ENCODE measurements at places on chromosomes 6 and 20.

DNA sequence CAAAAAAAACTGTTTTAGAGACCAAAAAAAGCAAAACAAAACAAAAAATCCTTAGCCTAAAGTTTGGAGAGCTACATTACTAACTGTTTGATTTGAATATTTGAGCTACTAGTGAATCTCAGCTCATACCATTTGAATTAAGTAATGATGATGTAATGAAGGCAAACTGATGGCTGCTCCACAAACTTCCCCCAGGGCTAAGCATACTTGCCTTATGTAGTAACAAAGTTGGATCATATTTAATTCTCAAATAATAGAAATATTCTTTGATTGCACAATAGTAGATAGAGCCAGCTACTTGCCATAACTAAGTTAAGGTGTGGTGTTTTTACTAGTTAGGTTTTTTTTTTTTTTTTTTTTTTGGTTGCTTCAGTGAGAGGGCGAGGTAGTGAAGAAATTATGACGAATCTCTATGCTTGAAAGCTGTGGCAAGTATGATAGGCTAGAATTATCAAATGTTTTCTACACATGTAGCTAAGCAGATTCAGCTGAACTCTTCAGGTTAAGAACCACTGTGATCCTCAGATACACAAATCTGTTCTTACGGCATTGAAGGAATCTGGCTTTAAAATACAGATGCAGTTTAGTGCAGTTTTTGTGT lies 2.9 kb downstream of the RAB32 start:
- H3K27me3 ChIP-seq: no peaks in the 10 kb centered on the region
- no peak for DNase-seq
- H3K4me1 ChIP-seq: peaks cover 18% of the 10 kb centered on the region
- H3K4me3 ChIP-seq: peak overlapping the region; percentile 0
- H3K36me3 ChIP-seq: peaks cover 36% of the 10 kb centered on the region

DNA sequence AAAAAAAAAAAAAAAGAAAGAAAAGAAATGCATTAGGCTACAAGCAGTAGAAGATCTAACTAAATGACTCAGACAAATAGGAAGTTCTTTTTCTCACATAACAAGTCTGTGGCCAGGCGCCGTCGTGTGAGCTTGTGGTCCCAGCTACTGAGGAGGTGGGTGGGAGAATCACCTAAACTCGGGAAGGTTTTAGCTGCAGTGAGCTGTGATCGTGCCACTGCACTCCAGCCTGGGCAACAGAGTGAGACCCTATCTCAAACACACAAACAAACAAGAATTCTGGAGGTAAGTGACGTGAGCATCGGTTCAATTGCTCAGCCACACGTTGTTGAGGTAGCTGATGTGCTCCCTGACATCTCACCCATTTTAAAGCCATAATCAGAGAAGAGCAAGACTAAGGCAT lies 37.9 kb upstream of the SLC23A2 start:
- H3K36me3 ChIP-seq: no peaks in the 10 kb centered on the region
- no peak overlapping the region for H3K4me3 ChIP-seq
- no peak for DNase-seq
- no peaks in the 10 kb centered on the region for H3K27me3 ChIP-seq

DNA sequence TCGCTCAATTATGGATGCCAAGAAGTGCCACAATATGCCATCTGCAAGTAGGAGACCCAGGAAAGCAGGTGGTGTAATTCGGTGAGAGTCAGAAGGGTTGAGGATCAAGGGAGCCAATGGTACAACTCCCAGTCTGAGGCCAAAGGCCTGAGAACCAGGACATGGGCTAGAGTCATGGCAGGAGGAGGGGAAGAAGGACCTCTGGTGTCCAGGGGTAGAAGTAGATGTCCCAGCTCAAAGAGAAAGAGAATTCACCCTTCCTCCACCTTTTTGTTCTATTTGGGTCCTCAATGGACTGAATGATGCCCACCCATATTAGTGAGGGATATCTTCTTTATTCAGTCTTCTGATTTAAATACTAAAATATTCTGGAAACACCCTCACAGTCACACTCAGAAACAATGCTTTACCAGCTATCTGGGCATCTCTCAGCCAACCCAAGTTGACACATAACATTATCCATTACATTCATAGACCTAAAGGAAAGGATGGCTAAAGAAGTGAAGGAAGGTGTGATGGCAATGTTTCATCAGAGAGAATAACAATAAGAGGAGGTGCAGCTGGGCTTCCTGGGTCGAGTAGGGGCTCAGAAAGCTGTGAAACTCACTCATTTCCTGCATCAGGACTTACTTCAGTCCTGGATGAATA lies 21.2 kb upstream of the HLA-DQA1 start:
- H3K27ac ChIP-seq: no peak overlapping the region
- no peaks in the 10 kb centered on the region for H3K27me3 ChIP-seq
- no peak for DNase-seq
- H3K4me3 ChIP-seq: no peak overlapping the region

- peaks cover 39% of the 10 kb centered on the region for H3K4me1 ChIP-seq
- no peak overlapping the region for H3K4me3 ChIP-seq
- no peak for DNase-seq
- H3K27me3 ChIP-seq: peaks cover 5% of the 10 kb centered on the region
- no peaks in the 10 kb centered on the region for H3K36me3 ChIP-seq
- H3K27ac ChIP-seq: no peak overlapping the region
Observed at GRCh38 chr20:62771396-62772102, 24.7 kb upstream of the MRGBP start.

DNA sequence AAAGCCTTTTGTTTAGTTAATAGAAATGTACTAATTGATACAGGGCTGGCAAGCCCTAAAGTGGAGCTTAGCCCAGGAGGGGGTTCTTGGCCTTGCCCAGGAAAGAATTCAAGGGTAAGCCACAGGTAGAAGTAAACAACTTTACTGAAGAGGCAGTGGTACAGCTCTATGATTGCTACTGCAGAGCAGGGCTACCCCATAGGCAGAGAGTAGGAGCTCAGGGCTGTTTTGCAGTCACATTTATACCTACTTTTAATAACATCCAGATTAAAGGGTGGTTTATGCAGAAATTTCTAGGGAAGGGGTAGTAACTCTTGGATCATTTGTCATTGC lies 680.4 kb upstream of the GJE1 start:
- H3K4me3 ChIP-seq: no peak overlapping the region
- no peak for DNase-seq
- H3K36me3 ChIP-seq: no peaks in the 10 kb centered on the region
- no peaks in the 10 kb centered on the region for H3K27me3 ChIP-seq
- peaks cover 21% of the 10 kb centered on the region for H3K4me1 ChIP-seq
- H3K27ac ChIP-seq: peak overlapping the region; percentile 98

GRCh38 chr20:63165356-63166192 lies 50.4 kb downstream of the YTHDF1 start:
- no peak overlapping the region for H3K27ac ChIP-seq
- H3K27me3 ChIP-seq: peaks cover 49% of the 10 kb centered on the region
- H3K36me3 ChIP-seq: no peaks in the 10 kb centered on the region
- peak; percentile 82 for DNase-seq
- H3K4me3 ChIP-seq: no peak overlapping the region

- no peak overlapping the region for H3K4me3 ChIP-seq
- peaks cover 3% of the 10 kb centered on the region for H3K4me1 ChIP-seq
- no peak overlapping the region for H3K27ac ChIP-seq
Observed at GRCh38 chr20:51014797-51015722, 7.8 kb downstream of the KCNG1 start.

DNA sequence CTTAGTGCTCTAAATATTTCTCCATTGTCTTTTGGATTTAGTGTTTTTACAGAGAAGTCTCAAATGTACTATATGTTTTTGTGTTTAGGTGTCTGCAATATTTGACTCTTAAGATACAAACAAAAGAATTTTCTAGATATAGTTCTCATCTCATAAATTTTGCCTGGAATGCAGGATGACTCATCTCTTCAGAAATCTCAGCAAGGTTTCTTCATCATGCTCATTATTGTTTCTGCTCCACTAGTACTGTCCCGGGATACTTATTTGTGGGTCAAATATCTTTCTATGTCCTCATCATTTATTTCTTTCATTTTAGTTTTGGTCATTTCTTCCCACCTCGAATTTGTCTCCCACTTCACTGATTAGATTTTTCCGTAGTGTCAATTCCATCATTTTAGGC lies 9.5 kb downstream of the AHI1 start:
- H3K27me3 ChIP-seq: no peaks in the 10 kb centered on the region
- DNase-seq: no peak
- peak overlapping the region; percentile 25 for H3K27ac ChIP-seq
- peaks cover 3% of the 10 kb centered on the region for H3K4me1 ChIP-seq
- H3K36me3 ChIP-seq: peaks cover 52% of the 10 kb centered on the region

DNA sequence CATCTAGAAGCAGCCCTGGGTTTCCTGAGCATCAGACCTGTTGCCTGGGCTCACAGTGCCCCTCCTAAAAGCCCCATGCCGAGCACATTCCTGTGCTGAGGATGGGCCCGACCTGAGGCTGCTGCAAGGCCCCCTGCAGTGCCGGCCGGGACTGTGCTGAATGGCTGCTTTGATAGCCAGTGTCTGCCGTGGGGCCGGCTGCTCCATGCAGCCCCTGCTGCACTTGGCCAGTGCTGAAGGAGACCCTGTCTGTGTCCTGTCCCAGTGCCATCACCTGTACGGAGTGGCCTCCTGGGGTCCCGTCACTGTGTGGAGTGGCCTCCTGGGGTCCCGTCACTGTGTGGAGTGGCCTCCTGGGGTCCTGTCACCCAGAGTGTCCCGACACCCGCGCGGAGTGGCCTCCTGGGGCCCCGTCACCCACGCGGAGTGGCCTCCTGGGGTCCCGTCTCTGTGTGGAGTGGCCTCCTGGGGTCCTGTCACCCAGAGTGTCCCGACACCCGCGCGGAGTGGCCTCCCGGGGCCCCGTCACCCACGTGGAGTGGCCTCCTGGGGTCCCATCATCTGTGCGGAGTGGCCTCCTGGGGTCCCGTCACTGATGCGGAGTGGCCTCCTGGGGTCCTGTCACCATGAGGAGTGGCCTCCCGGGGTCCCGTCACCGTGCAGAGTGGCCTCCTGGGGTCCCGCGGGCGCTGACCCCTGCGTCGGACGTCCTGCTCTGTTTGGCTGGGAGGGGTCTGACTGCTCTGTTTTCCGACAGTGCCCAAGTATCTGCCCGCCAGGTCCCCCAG lies 7.0 kb downstream of the COL9A3 start:
- H3K4me3 ChIP-seq: no peak overlapping the region
- H3K27ac ChIP-seq: no peak overlapping the region
- peaks cover 6% of the 10 kb centered on the region for H3K4me1 ChIP-seq
- no peaks in the 10 kb centered on the region for H3K27me3 ChIP-seq

DNA sequence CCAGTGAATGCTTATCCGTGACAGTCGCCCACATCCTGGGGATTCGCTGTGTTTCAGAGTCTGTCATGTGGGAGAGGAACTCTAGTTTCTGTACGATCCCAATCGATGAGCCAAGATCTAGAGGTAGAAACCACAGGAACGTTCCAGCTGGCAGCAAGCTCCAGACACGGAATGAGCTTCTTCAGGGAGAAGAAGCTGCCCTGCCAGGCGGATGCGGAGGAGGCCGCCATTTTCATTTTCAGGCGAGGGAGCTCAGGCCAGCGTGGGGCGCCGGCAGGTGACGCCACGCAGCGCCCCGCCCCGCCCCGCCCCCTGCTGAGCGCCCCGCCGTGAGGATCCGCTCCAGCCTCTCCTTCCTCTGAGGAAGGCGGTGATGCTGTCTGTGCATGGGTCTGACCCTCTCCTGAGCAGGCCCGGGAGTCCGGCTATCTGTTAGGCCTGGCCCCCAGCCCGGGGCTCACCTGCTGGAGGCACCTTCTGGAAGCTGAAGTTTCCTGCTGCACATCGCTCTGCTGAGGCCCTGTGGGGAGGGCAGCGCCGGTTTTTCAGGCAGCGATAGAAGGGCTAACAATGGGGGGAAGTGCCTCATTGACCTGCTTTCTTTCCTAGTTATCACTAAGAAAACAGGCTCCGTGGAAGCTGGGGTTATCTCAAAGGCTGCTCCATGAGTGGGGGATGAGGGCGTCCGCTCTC lies 147.5 kb downstream of the ERMARD start:
- DNase-seq: peak; percentile 11
- no peaks in the 10 kb centered on the region for H3K4me1 ChIP-seq

DNA sequence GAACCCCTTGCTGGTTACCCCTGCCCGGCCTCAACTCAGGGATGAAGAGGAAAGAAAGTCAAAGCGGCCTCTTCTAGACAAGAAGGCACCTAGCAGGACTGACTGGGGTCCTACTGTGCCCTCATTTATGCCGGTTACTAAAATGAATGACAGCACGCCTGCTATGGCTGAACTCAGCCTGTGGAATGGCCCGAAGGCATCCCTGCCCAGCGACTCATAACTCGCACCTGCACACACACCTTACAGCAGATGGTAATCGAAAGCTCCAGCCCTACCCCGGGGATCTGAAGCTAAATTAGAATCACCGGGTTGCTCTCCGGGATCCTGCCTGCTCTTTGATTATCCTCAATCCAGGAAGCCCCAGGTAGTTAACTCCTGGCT lies 747 bp upstream of the TXNDC5 start:
- peak overlapping the region; percentile 57 for H3K27ac ChIP-seq
- peaks cover 6% of the 10 kb centered on the region for H3K4me1 ChIP-seq
- no peaks in the 10 kb centered on the region for H3K27me3 ChIP-seq
- DNase-seq: no peak

DNA sequence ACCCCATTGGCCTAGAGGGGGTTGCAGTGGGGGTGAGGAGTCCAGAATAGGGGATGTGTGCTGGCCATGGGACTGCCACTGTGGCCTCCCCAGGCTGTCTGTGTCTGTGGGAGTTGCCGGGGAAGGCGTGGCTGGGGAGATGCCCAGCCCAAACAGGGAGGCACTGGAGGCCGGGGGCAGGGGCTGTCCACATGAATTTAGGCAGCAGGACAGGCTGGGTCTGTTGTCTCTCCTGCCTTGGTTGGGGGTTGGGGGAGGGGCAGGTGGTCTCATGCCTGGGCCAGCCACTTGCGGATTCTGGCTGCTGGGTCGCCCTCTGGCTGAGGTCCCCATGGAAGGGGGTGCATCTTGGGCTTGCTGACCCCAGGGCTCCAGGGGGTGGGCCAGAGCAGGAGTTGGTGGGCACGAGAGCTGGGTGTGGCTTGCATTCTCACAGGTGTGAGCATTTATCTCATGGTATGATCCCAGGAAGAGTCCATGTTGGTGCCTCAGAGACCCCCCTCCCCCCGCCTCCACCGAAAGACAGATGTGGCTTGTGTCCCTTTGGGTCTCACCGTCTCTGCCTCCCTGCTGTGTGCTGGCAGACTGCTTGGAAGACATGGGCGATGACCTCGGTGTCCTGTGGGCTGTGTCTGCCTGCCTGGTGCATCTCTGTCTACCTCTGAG lies 4.0 kb downstream of the SOX18 start:
- H3K4me1 ChIP-seq: peaks cover 10% of the 10 kb centered on the region
- peaks cover 45% of the 10 kb centered on the region for H3K27me3 ChIP-seq
- no peak for DNase-seq
- H3K4me3 ChIP-seq: no peak overlapping the region

DNA sequence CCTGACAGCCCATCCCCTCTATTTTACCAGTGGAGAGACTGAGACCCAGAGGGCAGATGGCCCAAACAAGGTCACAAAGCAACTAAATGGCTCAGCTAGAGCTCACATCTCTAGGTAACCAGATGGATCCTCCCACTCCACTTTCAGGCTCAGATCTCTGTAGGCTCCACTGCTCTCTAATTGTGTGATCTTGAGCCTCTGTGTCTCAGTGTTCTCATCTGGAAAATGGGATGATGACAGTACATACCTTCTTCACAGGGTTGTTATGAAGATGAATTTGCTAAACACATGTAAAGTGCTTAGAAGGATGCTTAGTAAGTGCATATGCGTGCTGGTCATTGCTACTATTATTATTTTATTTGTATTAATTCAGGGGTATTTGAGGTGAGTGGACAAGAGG lies 40.5 kb downstream of the RAB44 start:
- H3K27me3 ChIP-seq: no peaks in the 10 kb centered on the region
- H3K4me3 ChIP-seq: no peak overlapping the region
- H3K36me3 ChIP-seq: no peaks in the 10 kb centered on the region
- peaks cover 10% of the 10 kb centered on the region for H3K4me1 ChIP-seq
- H3K27ac ChIP-seq: no peak overlapping the region
